NCI-H187 treated with DMSO at 0.1 percent for 48 hours (cell line): ENCODE measurements at places on chromosomes 5 and 9.

DNA sequence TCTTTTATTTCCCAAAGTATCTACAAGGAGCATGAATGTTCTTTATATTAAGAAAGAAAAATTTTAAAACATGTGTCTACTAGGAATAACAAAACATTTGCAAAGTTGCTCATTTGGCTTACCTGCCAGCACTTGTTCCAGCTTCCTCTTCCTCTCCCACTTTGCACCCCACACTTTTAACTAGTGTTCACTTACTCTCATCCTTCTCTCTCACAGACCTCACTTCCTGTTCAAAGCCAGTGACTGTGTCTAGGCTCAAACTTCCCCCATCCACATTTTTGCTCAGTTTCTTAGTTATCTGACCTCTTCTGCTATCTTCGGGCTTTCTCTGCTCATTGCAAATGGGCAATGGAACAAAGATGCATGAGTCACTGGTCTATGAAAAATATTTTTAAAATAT lies 512.2 kb upstream of the ZNF462 start:
- no peak for DNase-seq

GRCh38 chr5:74517700-74518099 lies 122.8 kb downstream of the ENC1 start:
- DNase-seq = no peak

- DNase-seq = no peak
These were observed 2.7 kb downstream of the RABEPK start for GRCh38 chr9:125202846-125203618.

DNA sequence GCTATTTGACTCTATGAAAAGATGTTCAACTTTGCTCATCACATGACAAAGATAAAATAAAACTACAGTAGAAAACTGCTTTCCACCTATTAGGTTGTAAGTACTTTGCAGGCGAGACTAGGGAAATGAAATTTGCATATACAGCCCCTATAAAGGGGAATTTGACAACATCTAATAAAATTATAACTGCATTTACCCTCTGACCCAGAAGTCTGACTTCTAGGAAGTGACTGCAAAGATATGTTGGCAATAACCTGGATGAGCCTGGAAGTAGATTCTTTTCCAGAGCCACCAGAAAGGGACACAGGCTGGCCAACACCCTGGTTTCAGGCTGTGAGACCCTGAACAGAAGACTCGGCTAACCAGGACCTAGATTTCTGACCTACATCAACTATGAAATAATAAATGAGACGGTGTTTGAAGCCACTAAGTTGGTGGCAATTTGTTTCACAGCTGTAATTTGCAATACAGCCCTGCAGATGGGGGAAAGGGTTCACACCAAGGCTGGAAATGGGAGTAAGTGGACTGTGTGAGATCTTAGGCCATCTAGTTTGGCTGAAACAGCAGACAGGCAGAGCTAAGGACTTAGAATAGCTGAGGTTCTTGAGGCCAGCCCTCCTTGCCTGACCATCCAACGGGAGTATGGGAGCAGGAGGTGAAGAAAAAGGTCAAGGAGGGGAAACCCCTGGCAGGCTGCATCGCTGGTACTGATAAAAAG lies 106.6 kb downstream of the SIL1 start:
- no peak for DNase-seq

DNA sequence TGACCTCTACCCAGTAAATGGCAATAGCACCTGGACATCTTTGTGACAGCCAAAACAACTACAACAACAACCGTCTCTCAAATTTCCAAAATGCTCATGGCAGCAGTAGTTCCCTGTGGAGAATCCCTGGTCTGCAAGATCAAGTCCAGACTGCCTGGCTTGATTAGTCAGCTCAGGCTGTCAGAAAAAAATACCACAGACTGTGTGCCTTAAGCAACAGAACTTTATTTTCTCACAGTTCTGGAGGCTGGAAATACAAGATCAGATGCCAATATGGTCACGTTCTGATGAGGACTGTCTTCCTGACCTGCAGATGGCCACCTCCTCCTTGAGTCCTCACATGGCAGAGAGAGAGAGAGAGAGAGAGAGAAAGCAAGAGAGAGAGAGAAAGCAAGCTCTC lies 52.3 kb upstream of the MOCS2 start:
- no peak for DNase-seq

DNA sequence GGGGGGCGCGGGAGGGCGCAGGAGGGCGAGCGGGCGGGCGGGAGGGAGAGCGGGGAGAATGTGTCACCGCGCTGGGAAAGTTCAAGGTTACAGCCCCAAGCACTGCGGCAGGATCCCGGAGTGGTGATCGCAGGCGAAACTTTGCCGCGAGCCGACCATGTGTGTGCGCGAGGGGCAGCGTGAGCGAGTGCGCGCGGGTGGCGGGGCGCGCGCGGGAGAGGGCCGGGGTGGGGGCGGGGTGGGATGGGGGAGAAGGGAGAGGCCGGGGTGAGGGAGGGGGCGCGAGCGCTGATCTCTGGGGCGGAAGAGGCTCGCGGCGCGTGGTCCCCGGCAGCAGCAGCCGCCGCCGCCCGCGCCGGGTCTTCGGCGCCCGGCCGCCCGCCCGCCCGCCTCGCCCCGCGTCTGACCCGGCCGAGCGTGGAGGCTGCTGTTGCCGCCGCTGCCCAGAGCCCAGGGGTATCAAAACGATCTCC lies at the start of gene NFIB:
TSS of gene NFIB (minus strand) at position 191 of the 473 bp plus-strand sequence. CDS start 630 bp downstream, outside the sequence.
- no peak for DNase-seq

- no peak for DNase-seq
These were observed 99.6 kb upstream of the SPEF2 start for GRCh38 chr5:35518104-35518503.

DNA sequence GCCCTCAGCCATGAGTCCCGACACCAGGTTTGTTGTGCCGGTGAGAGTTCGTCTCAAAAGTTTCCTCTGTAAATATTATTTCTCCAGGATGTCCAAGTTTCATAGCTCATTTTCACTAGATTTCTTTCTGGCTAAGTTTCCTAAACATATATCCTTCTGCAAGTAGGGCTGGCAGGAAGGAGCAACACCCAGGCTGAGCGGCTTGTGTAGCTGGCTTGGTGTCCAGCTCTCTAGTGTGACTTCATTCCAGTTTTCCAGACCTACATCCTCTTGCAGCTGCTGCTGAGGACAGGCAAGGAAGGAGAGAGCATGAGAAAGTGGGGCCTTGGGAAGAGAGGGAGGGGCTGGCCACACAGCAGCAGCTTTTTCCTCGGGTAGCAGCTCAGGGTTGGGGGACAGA lies 80.3 kb downstream of the FGF1 start:
- DNase-seq = no peak

- DNase-seq = no peak
These were observed 198.5 kb downstream of the SPOCK1 start for GRCh38 chr5:137300411-137301240.

DNA sequence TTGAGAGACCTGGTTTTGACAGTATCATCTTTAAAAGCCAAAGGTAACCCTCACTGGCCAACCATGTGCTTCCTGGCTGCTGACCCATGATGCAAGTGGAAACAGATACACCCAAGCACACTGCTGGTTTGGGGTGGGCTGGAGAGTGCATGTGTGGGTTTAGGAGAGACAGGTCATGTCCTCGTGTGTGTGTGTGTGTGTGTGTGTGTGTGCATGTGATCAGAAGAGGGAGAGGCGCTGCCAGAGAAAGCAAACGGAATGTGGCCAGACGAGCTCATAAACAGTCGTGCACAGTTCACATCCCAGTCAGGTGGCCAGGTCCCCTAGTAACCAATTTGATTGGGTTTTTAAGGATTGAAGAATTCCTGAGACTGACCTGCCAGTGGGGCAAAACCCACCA lies 112.8 kb upstream of the ICE1 start:
- DNase-seq = no peak

GRCh38 chr5:78972654-78973428 lies 12.3 kb downstream of the ARSB start:
- no peak for DNase-seq
